SHP77 (cell line): ENCODE measurements at places on chromosomes 2 and 18.

DNA sequence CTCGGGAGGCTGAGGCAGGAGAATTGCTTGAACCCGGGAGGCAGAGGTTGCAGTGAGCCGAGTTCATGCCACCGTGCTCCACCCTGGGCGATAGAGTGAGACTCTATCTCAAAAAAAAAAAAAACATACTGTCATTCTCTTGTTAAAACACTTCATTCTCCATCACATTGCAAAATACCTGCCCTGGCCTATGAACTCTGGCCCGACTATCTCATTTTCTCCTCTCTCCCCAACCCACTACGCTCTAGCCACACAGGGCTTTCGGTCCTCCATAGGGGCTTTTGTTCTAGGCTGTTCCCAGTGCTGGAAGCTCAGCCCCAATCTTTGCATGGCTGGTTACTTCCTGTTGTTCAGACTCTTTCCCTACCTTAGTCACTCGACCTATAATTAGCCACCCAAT lies 10.3 kb downstream of the CEP76 start:
- no peak for DNase-seq

DNA sequence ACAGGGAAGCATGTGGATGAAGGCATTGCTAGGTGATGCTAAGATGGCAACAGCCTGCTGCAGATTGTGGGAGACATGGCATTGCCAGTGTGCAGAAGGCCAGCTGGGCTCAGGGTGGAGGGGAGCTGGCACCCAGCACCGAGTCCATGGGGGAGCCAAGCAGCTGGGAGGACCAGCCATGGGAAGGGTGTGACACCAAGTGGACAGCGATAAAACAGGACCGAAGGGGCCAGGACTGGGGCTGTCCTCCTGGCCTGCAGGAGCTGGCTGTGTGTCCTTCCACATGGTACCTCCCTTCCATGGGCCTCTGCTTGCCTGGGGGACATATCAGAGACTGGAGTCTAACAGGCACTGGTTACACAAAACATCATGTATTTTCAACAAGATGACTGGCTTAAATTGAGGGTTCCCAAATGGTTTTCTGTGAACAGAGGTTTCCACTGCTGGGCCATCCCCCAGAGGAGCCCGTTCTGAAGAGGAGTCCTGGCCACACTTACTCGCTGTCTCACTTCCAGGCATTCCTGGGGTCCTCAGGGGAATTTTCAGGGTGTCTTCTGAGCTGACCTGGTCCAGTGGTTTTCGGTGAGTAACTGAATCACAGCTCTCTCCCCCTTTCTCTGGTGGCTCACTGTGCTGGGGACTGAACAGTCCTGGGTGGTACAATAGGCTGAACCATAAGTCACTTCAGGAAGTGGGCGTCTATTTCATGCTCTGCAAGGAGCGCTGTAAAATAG lies 60.4 kb upstream of the TNP1 start:
- peak; percentile 64 for DNase-seq

GRCh38 chr2:181008407-181008806 lies 28.0 kb downstream of the UBE2E3 start:
- no peak for DNase-seq

- no peak for DNase-seq
Observed at GRCh38 chr2:110946902-110947301, 173.8 kb upstream of the BCL2L11 start.

- no peak for DNase-seq
Observed at GRCh38 chr2:181743723-181744031, 63.4 kb upstream of the NEUROD1 start.

DNA sequence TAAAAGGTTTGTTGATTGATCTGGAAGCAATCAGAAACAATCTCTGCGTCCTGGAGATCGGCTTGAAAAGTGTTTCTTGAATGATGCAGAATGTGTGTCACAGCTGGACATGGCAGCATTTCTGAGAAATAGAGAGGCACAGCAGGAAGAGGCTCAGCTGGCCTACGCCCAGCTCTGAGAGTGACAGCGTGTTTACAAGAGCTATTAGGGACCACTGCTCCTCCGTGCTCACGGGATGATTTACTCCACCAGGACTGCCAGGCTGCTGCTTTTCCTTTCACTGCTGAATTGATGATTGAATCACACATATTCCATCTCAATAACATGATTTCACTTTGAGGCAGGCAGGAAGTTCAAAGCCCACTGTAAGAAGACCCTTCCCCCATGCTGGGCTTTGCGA lies 62.8 kb downstream of the GALNT14 start:
- no peak for DNase-seq

DNA sequence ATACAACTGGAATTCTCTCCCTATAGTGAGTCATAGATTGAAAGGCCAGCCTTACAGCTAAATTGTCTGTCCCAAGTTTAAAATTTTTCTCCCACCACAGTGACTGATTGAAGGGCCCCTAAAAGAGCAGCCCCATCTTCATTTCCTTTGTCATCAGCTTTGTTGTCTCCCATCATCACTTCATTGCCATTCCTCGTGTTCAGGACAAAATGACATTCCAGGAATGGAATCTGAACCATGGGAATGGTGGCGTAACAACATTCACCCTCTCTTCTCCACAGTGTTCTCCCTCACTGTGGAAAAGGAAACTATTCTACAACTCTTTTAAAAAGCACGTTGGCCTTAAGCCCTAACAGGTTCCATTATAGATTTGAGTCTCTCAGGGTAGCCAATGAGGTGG lies 52.1 kb downstream of the PSTPIP2 start:
- no peak for DNase-seq

DNA sequence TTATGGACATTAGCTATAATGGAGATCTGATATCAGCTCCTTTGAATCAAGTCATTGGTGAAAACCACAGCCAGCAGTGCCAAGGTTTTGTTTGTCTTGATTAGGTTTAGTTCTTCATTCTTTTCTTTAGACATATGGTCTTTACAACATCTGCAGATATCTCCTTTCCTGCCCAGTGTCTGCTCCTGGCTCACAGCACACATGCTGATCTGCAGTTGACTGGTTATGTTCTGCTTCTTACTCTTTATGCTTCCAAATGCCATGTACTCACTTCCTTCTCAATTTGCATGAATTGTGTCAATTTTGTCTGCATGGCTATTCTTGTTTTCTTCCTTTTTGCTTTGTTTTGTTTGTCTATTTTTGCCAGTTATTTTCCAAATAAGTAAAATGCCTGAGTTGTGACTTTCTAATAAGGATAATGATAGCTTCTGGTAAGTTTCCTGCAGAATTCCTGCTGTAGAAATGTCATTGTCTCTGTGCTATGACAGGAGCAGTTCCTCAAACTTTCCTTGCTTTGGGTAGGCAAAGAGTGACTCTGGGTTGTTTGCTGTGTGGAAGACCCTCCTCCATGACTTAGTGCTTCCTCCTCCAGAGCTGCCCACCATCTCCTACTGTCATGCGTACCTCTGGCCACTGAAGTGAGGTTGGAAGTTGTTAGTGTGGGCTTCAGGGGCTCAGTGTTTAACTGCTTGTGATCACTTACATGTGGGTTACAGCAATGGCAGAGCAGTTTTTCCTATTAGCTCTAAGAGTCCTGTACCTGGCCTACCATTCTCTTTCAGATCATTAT lies 8.2 kb downstream of the ARHGAP25 start:
- DNase-seq: no peak

- no peak for DNase-seq
Observed at GRCh38 chr2:195364015-195364965, 292.7 kb upstream of the SLC39A10 start.

DNA sequence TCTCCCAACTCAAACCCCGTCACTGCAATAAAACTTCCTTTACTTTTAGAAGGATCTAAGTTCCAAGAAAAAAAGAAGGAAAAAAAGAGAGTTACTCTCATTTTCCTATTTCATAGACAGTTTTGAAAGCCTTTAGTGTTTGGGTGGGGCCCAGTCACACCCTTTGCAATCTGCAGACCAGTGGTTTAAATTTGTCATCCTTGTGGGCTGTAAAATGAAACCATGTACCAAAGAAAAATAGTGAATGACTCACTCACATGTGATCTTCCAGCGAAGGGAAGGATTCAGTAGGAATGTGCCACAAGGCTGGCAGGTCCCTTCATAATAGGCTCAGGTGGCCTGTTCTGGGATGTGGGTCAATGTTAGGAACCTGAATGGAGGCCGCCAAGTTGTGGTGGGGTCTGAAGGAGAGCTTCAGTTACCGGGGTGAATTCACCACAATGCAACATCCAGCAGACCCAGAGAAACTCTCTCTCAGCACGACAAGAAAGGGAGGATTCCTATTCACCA lies 28.3 kb downstream of the ANXA4 start:
- DNase-seq: no peak

DNA sequence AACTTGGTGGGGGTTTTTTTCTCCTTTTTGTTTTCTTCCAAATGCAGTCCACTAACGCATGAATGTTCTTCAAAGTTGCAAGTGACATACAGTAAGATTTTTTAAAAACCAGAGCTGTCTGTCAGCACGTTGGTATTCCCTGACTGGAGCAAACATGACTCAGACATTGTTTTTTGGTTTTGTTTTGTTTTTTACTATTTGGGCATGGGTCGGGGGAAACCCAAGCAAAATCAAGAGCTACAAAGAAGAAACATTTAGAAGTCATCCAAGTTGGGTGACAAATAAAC lies 726 bp upstream of the CCDC88A start:
- no peak for DNase-seq

- DNase-seq: no peak
Observed at GRCh38 chr18:74005320-74006109, 142.1 kb downstream of the FBXO15 start.

DNA sequence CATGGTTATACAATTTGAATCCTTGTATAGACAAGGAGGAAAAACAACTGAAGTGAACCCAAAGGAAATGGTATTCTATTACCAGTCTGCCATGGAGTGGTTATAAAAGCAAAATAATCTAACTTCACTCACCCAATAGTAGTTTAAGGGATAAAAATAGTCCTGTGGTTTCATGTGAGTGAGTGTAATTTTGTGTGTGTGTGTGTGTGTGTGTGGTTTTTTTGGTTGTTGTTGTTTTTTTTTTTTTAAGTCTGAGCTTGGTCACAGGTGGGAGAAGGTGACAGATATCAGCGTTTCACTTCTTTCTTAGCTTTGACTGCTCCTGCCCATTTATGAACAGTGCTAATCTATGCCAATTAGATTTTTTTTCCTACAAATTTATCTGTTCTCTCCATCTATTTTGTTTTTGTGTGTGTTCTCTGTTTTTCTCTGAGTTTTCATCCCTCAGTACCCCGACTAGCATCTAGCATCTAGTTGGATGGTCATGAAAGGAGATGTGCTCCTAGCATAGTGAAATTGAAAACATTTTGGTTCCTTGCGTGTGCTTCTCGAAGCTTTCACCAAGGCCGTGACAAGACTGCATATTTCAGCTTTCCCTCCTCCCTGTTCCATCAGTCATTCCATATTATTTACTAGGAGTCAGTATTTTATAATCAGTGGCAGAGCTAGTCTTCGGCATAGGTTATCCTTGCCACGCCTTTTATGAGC lies 200.1 kb upstream of the DTNA start:
- DNase-seq: no peak
